ENCODE measurements at places on chromosomes 3 and 15.

DNA sequence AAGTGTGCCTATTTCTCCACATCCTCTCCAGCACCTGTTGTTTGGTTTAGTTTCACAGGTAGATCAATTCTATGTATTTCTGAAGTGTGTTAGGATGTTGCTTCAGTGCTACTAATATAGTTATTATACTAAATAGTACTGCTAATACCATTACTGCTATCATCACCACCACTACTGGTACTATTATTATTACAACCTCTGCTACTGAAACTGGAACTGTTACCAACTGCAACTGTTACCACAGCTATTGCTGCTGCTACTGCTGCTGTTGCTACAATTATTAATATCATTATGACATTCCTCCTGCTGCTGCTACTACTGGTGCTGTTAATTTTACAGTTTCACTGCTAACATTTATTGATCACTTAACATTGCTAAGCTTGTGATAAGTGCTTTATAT is 8.3 kb upstream of the LMOD3 start:
- DNase-seq = no peak

GRCh38 chr3:193552923-193553322 is 1.8 kb downstream of the ATP13A4 start:
- DNase-seq = no peak

DNA sequence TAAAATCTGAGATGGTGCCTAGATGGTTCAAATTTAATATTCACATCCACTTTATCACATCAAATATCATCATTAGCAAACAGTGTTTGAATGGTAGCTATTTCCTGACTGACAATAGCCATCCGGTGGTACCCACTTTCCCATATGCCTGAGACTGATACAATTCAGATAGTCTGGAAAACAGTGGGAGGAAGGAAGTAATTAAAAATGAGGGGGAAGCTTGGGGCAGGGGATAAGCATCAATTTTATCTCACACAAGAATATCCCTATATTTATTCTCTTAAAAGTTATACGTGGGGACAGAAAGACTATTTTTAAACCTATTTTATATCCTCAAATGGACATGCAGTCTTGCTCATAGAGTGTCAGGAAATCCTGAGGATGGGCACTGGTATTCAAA is 122.5 kb upstream of the GAP43 start:
- no peak for DNase-seq

DNA sequence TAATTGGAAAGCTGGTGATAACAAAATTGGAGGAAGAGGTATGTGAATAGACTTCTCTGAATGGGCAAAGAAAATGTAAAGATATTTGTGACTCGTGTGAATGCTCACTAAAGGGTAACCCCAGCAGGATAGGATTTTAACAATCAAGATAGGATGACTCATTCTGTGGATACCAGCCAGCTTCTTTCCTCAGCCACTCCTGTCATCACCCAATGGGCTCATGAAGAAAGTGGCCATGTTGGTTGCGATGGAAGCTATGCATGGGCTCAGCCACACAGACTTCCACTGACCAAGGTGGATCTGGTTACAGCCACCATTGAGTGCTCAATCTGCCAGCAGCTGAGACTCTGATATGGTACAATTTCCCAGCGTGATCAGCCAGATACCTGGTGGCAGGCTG is 40.9 kb downstream of the STRIT1 start:
- no peak for DNase-seq

- DNase-seq = no peak
These were observed 261.1 kb downstream of the ABHD5 start for GRCh38 chr3:43951813-43952212.

GRCh38 chr15:76071806-76072205 is 12.0 kb downstream of the TMEM266 start:
- no peak for DNase-seq

All from left renal cortex interstitium (tissue), 4 donors.